ENCODE measurements at places on chromosomes 12 and 14. TPM values are rescaled to one million over a fixed set of nuclear protein-coding genes. Genes with fewer than 3 reads are reported as not detected.

DNA sequence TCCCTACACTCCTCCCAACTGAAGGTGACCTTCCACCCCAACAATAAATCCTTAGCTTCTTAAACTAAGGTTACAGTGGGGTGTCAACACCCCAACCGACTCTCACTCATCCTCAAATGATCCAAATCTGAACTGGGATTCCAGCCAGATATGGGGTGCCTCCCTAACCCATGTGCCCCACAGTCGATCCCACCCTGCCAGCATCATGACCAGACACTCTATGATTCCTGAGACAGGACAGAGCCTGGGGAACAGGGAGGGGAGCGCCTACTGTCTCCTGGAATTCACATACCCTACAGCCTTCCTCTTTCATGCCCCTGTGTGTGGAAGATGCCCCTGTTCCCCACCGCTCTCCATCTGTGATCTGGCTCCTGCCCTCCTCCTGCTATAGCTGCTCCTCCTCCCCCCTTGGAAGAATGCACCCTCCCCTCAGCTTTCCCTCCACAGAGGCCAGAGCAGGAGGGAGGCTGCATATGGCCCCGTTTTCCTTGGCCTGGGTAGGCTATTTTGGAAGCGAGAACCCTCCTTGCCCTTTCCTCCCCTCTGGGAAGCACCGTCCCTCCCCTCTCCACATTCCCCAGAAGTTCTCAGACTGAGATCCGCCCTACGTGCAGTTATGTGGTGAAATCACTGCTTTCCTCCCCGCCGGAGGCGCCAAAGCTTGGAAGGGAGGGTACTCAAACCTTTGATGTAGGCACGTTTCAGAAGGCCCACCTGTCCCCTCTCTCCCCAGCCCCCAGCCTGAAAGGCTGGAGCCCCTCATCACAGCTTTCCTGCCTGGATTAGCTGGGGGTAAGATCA is 48.0 kb downstream of the SMUG1 start:
- ATAC-seq = peak; percentile 13

- peak; percentile 90 for ATAC-seq
Measured at GRCh38 chr14:22268875-22269274, 320.1 kb downstream of the DAD1 start.

DNA sequence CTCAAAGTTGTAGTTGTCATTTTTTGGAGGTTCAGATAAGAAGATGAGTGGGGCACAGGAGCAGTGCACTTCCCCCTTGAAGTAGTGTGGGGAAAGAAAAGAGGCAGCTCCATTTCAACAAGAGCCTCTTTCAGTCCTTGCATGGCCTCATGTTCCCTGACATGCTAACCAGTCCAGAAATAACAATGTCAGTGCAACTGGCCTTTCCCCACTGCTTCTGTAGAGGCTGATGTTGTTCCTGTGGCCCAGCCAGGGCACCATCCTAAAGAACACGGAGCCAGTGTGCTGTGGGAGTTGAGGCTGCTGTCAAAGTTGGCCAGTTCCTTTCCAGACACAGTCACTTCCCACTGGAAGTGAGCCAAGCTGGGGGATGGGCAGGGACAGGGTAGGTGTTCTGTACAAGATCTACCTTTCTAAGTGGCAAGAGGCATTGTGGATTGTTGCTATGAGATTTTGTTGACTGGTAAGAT is 77.7 kb upstream of the SLC38A2 start:
- ATAC-seq = peak; percentile 19

- no peak for ATAC-seq
Measured at GRCh38 chr12:112645586-112645985, 146.0 kb upstream of the RPH3A start.

GRCh38 chr12:124779161-124780141 is 84.2 kb downstream of the SCARB1 start:
- ATAC-seq = no peak

DNA sequence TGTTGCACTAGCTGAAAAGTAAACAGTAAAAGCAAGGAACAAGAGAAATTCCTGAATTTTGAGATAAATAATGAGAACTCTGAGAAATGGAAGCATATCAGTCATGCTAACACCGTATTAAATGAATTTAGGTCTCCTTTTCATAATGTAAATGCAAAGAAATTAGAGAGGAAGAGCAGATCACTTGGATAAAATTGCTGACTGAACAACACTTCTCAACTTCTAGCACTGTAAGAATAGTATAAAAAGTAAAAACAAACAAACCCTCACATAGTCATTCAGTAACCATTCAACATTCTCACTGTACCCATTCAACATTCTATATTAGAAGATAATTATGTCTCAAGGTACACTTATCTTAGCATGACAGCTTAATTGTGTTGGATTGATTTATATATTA is 217.3 kb upstream of the LRFN5 start:
- ATAC-seq = no peak

GRCh38 chr12:9642606-9643265 is 26.8 kb upstream of the CLEC2D start:
- ATAC-seq = no peak

GRCh38 chr12:12467688-12468261 is 94.9 kb downstream of the DUSP16 start:
- ATAC-seq = no peak

DNA sequence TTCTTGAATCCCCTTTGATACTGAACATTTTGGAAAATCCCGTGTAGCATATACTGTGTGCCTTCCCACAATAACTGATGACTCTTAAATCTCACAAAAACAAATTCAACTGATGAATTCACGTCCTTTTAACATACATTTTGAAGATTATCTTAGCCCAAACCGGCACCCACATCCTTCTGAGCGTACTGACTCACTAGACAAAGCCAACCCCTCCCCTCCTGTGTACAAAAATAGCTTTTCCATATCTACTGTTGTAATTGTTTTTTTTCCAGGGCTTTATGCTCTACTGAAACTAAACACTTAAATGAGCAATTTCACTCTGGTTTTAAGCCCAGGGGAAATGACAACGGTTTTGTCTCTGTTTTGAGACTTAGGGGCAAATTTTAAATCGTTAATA is 109.4 kb upstream of the ATF7IP start:
- no peak for ATAC-seq

DNA sequence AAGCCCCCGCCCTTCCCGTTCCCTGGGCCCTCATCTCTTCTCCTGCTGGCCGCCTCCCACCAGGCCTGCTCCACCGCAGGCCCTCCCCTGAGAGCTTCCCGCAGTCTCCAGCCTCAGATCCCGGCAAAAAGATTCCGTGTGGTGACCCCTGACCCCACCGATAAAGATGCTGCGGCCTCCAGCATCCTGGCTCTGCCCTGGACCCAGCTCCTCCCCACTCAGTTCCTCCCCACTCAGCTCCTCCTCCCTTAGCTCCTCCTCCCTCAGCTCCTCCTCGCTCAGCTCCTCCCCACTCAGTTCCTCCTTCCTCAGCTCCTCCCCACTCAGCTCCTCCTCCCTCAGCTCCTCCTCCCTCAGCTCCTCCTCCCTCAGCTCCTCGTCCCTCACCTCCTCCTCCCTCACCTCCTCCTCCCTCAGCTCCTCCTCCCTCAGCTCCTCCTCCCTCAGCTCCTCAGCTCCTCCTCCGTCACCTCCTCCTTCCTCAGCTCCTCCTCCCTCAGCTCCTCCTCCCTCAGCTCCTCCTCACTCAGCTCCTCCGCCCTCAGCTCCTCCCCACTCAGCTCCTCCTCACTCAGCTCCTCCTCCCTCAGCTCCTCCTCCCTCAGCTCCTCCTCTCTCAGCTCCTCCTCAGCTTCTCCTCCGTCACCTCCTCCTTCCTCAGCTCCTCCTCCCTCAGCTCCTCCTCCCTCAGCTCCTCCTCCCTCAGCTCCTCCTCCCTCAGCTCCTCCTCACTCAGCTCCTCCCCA is 17.0 kb downstream of the NOC4L start:
- ATAC-seq = no peak

DNA sequence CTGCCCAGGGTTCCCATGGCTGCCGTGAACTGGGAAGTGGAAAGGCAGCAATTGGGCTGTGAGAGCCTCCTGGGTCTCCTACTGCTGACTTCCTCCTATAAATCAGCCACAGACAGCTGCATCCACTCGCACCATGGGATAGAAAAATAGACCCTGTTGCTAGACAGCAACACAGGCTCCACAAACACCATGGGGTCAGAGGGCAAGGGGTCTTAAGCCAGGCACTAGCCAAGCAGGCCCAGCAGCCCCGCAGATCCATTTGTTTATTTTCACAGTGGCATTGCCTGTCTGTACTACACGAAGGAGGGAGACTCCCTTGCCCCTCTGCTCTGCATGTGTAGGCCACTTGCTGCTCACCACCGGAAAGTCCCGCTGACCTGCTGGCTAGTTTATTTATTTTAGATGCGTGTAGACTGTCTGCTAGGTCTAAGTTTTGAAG is 139.8 kb downstream of the DACT1 start:
- no peak for ATAC-seq

DNA sequence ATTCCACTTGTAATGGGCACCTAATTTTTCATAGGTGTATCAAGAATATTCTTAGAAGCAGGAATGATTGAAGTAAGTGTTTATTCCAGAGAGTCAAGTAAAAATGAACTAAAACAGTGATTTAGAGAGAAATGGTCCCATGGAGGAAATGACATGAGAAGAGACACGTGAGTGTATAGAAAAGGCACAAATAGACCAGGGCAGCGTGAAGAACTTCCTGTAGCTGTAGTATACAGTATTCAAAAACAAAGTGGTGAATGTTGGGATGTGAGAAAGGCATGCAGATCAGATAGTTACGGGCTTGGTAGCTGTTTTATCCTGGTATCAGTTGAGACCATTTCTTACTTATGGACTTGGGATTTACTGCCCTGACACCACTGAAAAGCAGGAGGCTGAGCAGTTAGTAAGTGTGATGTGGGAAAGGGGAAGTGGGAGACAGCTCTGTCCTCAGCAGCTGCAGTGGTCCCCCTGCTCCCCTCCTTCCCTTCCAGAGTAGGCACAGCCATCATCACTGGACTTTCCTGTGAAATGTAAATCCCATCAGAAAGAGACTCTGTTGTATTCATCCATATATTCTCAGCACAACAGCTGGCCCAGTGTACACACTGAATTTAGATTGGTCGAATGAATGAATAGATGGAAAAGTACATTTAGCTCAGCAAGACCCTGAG is 16.8 kb upstream of the TESPA1 start:
- no peak for ATAC-seq

DNA sequence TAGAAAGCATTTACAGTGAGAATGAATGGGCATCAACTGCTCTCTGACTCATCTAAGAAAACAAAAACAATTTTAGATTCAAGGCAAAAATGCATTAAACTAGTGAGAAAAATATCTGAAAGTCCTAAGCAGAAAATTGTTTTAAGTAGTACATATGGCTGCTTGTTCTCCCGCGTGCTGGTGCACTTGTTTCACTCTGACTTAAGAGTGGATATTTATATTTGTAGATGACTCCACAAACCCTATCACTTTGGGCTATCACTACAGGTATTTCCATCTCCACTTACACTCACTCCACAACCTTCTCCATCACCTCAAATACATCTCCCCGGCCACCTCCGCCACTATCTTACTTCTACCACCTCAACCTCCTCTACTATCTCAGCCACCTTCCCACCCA is 253.9 kb upstream of the EGLN3 start:
- ATAC-seq = no peak

DNA sequence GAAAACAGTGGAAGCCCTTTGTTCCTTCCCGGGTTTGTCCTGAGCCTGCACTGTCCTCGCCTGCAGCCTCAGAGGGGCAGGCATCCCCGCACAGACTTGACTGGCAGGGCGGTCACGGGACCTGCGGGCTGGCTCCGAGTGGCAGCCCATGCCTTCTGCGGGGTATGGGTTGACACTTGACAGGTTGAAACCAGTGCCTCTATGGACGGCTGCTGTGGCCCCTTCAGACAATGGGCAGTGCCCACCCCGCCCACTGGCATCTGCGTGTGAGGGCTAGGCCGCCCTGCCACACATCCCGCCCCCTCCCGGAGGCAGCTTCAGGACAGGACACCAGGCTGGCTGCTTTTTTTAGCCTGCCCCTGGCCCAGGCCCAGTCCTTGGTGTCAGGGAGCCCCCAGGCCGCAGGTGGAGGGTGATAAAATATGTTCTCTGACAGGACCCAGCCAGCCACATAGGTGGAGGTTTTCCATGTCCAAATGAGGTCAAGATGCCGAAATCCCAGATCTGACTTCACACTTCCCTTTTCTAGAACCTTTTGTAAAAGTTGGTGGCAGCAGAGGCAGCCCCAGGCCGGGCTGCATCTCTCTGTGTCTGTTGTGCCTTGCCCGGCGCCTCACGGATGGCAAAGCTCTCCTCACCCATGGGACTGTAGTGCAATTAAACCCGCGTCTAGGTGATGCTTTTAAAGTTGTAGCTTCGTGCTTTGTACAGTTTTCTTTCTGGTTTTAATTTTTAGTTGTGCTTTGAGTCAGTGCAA is 10.0 kb downstream of the ANKRD9 start:
- peak; percentile 3 for ATAC-seq

- ATAC-seq = peak; percentile 48
Measured at GRCh38 chr12:62260733-62261683, 804 bp downstream of the USP15 start.

- no peak for ATAC-seq
Measured at GRCh38 chr14:53452005-53452673, 299.0 kb upstream of the DDHD1 start.

- ATAC-seq = no peak
Measured at GRCh38 chr14:71244341-71244740, 337.1 kb downstream of the PCNX1 start.

- no peak for ATAC-seq
Measured at GRCh38 chr12:65325183-65325582, 46.7 kb downstream of the MSRB3 start.

GRCh38 chr12:108745641-108746040 is 14.3 kb upstream of the CORO1C start:
- no peak for ATAC-seq

- ATAC-seq = peak; percentile 86
Measured at GRCh38 chr14:95361373-95362137, 41.8 kb upstream of the CLMN start.

DNA sequence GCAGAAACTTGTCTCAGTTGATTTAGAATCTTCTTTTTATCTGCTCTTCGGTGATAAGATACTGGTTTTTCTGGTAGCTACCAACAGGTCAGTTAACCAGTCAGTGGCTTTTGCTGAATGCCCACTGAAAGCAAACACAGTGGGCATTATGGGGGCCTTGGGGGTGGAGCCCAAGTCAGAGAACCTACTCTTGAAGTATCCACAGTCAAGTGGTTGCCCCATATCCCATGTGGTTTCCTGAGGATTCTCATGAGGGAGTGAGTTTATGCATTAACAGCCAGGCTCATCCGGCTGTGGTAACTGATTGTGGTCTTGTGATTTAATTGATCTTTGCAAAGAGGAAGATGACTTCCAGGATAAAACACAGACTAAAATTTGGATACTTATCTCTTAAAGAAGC is 83.7 kb downstream of the ST8SIA1 start:
- no peak for ATAC-seq

DNA sequence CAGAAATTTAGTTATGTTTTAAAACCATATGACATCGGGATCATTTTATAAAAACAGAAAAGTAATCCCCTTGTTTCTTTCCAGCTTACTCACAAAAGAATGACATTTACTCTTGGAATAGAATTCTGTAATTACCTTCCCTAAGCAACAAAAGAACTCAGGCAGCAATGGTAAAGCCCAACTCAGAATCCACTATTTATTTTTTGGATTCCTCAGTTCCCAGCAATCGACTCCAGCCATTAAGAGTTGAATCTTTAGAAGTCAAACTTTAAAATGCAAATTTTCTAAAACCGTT is 65.9 kb downstream of the FOXN3 start:
- no peak for ATAC-seq

The RBMS2 gene
- 11.3 TPM for total RNA-seq

The APOF gene
- not detected for total RNA-seq

The SIRT4 gene
- total RNA-seq = 0.64 TPM

The DTX1 gene
- total RNA-seq = 0.68 TPM

The HOXC12 gene
- total RNA-seq = not detected

The PZP gene
- total RNA-seq = not detected

The A2M gene
- 86.9 TPM for total RNA-seq

The KRT73 gene
- not detected for total RNA-seq

The STON2 gene
- total RNA-seq = 54.0 TPM

The PTPRR gene
- total RNA-seq = not detected

The KERA gene
- not detected for total RNA-seq
